Naive B cell (primary cell): ENCODE measurements at places on chromosomes 1 and 21. TPM values are rescaled to one million over a fixed set of nuclear protein-coding genes. Genes with fewer than 3 reads are reported as not detected.

The TMEM82 gene
- polyA plus RNA-seq, result not detected

The MYOG gene
- polyA plus RNA-seq, result not detected

DNA sequence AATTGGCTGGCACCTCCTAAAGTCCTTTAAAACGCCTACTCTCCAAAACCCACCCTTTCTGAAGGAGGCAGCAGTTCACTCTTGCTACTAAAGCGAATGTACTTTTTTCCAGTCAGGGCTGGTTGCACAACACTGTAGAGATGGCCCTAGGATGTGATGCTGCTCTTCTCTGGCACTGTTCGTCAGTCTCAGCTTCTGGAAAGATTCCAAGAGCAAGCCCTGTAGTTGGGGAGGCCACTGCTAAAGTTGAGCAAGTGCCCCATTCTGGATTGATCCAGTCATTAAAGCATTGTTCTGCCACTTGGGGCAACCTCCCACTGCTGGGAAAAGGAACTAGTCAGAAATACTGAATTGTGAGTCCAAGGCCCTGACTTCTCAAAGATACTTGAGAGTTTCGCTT, 28.5 kb upstream of the KCNQ4 start:
- no peak for DNase-seq

DNA sequence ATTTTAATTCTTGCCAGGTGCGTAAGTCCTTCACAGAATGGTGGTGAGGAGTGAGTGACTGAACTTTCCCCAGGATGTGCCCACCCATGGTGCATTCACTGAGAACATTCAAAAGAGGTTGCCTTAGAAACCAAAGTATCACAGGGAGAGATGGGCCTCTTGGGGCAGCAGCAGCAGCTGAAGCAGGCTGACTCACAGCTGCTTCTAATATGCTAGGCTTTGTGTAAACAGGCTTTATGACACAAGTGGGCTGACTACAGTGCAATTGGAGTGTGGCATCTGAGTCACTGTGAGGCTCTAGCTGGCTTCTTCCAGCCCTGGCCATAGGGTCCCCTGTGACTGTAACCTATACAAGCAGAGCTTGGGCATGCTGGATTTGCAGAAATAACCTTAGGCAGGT, 12.6 kb downstream of the PIGP start:
- no peak for DNase-seq

- no peak for DNase-seq
These were observed 89.2 kb upstream of the WNT4 start for GRCh38 chr1:22231995-22232690.

DNA sequence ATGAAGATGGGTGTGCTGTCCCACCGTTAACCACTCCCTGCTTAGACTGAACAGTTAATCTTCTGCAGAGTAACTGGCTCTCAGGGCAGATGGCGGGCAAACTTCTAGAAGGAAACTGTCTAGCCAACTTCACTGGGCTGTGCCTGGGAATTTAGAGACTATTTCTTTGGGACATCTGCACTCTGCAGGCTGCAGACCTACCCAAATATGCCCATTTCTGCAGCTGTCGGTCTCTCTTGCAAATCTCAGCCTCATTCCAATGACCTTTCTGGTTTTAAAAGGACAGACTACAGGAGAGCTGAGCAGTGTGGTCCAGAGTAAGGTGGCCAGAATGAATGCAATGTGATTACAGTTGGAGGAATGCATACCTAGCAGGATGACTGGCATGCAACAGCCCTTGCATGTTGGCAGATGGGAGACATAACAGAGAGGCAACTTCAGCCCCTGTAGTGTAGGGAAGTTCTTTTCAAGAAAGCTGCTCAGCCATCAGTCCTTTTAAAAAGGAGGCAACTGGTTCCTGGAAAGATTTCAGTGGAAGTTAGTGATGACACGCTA, 26.3 kb upstream of the IL20 start:
- DNase-seq, result no peak

- no peak for DNase-seq
These were observed 716.9 kb downstream of the ADGRL2 start for GRCh38 chr1:82517586-82517985.

- DNase-seq, result no peak
These were observed 776.5 kb downstream of the KCNT2 start for GRCh38 chr1:195831789-195832188.

GRCh38 chr1:6489383-6489765, 2.1 kb downstream of the PLEKHG5 start:
- no peak for DNase-seq
